ENCODE measurements at places on chromosomes 13 and 19.

- DNase-seq = no peak
These were observed 121.9 kb upstream of the SPACA7 start for GRCh38 chr13:112254061-112254818.

DNA sequence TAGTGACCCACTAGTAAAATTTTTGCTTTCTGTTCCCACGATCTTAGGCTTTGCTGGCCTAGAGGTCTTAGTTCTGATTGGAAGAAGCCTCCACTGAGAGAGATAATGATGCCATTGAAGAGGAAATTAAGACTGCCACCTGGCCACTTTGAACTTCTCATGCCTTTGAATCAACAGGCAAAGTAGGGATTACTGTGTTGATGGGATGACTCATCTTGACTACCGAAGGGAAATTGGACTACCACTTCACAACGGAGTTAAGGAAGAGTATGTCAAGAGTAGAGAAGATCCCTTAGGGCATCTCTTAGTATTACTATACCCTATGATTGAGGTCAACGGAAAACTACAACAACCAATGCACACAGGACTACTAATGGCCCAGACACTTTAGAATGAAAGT is 12.7 kb upstream of the FREM2 start:
- no peak for DNase-seq

DNA sequence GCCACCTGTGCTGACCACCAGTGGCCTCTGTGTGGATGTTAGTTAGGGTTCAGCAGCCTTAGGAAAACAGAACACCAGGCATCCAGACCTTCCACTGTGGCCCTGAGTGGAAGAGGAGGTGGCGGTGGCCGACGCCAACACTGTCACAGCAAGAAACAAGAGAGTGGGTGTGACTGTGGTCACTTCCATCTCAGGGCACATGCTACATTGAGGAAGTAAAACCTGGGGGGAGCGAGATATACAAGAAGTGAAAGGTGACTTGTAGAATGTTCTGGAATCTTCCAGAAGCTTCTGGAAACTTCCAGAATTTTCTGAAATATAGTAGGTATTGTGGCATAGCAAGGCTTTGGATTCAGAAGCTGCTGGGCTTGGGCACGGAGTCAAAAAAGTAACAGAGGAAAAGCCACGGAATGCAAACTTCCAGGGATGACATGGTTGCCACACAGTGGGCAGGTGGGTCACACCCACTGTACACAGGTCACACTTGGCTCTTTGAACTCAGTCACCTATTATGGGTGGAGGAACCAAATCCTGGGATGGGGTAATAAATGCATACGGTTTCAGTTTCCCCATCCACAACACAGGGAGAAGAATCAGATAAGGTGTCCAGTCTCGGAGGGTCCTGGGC is 24.3 kb downstream of the GNG7 start:
- no peak for DNase-seq

- no peak for DNase-seq
These were observed 239.9 kb upstream of the SLC10A2 start for GRCh38 chr13:103306163-103306562.

DNA sequence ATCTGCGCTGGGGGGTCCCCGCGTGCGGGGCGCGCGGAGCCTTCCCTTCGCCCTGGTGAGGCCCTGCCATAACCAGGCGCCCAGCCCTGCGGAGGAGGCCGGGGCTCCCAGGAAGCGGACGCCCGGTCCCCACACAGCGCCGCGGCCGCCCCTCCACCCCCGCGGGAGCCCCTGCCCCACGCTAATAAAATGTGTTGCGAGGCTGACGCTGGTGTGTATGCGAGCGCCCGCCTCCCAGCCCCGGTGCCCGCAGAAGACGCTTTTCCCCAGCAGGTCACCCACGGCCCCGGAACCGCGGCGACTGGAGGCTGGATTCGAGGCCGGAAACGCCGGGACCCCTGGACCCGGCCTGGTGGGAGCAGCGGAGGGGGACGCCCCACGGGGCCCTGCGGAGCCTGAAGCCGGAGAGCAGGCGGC is 12.1 kb upstream of the CDC34 start:
- DNase-seq = no peak

GRCh38 chr19:36009633-36010379 is 1.2 kb upstream of the SYNE4 start:
- DNase-seq = no peak

DNA sequence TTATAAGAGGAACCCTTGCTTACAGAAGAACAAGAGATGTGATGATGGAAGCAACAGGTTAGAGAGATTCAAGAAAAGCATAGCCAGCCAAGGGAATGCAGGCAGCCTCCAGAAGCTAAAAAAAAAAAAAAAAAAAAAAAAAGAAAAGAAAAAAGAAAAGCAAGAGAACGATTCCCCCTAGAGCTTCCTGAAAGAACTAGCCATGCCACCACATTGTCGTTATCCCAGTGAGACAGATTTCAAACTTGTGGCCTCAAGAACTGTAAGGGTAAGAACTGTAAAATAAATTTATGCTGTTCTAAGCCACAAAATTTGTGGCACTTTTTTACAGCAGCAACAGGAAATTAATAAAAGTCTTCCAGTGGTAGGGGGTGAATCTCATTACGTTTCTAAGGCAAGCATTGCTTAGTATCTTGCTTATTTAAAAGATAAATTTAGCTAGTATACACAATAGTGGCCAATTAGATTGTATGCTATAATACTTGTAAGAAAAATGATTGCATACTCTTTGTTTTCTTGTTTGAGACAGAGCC is 21.8 kb downstream of the RFXAP start:
- DNase-seq = no peak

GRCh38 chr19:57802269-57802668 is 12.4 kb downstream of the ZNF552 start:
- no peak for DNase-seq
